ENCODE measurements at places on chromosomes 6 and 20. TPM values are rescaled to one million over a fixed set of nuclear protein-coding genes. Genes with fewer than 3 reads are reported as not detected.

The HCRTR2 gene
- not detected for total RNA-seq

The F13A1 gene
- not detected for total RNA-seq

The KCNK15 gene
- 0.59 TPM for total RNA-seq

The FAM209B gene
- 0.40 TPM for total RNA-seq

The PPP1R3G gene
- 2.2 TPM for total RNA-seq

The CD83 gene
- total RNA-seq, result 2.0 TPM

The LY6G6D gene
- not detected for total RNA-seq

The ACSS1 gene
- total RNA-seq, result 17.1 TPM

The SMIM13 gene
- total RNA-seq, result 15.7 TPM

The GJA1 gene
- 62.7 TPM for total RNA-seq

The ANKRD66 gene
- total RNA-seq, result not detected

The TINAG gene
- total RNA-seq, result not detected

The TRMT11 gene
- 10.0 TPM for total RNA-seq

The NUS1 gene
- total RNA-seq, result 24.0 TPM

The LY6G6F gene
- total RNA-seq, result not detected

The NFATC2 gene
- 8.4 TPM for total RNA-seq

The SAMD3 gene
- total RNA-seq, result not detected

The FNDC1 gene
- total RNA-seq, result 0.08 TPM

Data from A549 treated with Hydrocortisone at 1 μM for 4 hours (cell line).